ENCODE measurements at places on chromosomes 11 and 22.

- DNase-seq = peak; percentile 16
Measured at GRCh38 chr22:39024519-39025308, 3.8 kb downstream of the APOBEC3D start.

DNA sequence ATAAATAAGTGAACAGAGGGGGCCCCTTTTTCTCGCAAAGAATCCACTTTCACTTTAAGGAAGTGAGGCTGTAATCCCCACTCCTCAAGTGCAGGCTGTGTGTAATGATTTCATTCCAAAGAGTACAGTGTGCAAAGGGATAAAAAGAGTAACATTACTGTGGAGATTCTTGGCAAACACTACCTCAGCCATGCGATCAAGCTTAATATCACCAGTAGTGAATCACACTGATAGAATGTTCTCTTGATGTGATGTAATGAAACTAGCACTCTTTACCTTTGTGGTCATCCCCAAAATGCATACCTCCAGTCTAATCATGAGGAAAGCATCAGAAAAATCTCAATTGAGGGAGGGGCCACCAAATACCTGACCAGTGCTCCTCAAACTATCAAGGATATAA, 246.1 kb upstream of the CHORDC1 start:
- no peak for DNase-seq

GRCh38 chr11:44633641-44634040, 68.2 kb downstream of the CD82 start:
- no peak for DNase-seq

DNA sequence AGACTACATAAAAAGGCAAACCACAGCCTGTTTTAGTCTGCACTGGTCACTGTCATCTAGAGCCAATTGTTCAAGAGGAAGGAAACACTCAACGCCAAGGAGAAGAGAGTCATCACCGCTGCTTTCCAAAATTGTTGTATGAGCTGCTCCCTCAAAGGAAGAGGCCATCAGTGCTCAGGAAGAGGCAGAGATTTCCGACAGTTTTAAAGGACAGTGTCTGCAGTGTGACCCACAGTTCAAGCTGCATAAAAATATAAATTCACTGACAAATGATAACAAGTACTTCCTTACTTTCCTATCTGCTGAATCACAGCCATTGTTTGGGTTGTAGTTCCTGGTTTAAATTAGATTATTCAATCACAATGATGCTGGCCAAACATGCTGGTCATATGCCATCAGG, 16.4 kb downstream of the PRCP start:
- no peak for DNase-seq

GRCh38 chr11:70545610-70545912, 147.2 kb downstream of the CTTN start:
- DNase-seq = no peak

- no peak for DNase-seq
Measured at GRCh38 chr22:38540701-38541100, 29.3 kb downstream of the DMC1 start.

- no peak for DNase-seq
Measured at GRCh38 chr22:21714059-21714770, 21.4 kb downstream of the YPEL1 start.

DNA sequence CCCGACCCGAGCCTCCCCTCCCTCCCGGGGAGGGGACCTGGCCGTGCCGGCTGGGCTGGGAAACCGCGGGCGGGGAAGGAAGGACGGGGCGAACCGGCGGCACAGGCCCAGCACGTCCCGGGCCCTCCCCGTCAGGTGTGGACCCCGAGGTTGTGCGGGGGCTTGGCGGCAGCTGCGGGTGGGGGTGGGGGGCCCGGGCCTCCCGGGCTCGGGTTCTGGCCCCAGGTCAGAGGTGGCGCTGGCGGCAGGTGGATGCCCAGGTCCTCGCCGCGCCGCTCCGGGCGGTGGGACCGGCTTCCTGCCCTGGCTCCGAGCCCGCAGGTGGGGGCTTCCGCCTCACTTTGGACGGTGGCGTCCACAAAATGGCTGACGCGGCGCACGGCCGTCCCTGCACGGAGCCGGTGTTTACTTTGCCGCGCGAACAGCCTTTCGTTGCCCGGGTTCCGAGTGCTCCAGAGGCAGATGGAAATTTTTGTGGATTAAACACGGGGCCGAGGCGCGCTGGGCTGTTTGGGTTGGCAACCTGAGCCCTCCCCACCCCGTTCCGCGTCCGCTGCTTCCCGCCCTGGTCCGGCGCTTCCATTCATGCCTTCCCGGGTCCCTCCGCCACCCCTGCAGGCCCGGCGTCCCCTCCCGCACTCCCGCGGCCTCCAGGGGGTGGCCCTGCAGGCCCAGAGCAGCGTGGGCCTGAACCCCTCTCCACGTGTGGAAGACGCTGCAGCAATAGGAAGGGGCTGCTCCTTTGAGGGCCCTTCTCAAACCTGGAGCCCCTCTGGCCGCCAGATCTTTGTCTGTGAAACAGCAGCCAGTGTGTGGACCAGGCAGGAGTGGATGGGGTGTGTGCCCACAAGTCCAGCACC, 92.0 kb upstream of the KCNQ1OT1 start:
- peak; percentile 25 for DNase-seq

- no peak for DNase-seq
Measured at GRCh38 chr11:100445231-100445735, 241.8 kb upstream of the ARHGAP42 start.

- DNase-seq = no peak
Measured at GRCh38 chr22:44162960-44163359, 17.8 kb upstream of the PARVG start.

DNA sequence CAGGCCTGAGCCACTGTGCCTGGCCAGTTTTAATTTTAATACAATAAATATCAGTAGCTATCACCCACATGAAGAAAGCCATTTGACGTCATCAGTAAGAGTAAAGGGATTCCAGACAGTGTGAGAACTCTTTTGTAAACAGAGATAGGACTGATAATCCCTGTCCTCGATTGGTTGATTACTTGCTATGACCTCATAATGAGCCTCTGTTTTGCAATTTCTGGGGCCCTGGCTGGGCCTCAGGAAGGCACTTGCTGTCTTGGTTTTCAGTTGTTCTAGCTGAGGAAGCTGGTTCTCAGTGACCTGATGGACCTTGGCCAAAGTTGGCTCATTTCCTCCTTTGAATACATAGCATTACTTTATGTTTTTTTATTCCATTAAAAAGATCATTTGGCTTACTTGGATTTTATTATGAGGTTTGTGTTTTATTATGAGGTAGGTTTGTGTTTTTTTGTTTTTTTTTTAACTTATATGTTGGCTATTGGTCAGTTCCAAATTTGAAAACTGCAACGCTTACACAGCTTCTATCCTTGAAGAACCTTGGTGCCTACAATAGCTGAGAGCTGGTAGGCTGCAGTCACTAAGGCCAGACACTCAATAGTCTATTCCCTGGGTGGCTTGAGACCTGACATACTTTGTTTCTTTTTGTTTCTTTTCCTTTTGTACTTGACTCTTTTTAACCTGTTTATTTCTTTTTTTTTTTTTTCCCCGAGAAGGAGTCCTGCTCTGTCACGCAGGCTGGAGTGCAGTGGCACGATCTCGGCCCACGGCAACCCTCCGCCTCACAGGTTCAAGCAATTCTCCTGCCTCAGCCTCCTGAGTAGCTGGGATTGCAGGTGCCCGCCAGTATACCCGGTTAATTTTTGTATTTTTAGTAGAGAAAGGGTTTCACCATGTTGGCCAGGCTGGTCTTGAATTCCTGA, 20.0 kb downstream of the MARK2 start:
- DNase-seq = no peak

DNA sequence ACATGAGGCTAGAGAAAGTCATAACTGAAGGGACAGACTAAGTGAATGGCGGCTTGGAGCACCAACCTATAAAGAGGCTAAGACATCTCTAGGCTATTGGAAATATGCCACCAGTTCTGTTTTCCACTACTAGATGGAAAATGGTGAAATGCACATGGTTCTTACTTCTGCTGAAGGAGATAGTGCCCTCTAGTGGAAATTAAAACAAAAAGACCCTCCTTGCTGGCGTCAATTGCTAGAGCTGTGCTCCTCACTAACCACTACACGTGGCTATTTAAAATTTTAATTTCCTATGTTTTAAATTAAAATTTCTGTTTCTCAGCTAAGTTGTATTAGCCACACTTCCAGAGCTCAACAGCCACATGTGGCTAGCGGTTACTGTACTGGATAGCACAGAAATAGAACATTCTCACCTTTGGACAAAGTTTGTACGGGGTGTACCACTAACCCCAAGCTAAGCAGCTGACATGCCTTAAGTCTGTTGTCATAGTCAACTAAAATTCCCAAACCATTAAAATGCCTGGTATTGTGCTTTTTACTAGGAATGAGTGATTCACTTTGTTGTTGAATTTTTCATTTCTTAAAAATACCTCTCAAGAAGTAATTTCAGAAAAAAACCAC, 34.1 kb upstream of the CALCA start:
- no peak for DNase-seq

- DNase-seq = no peak
Measured at GRCh38 chr22:27433585-27434190, 367.9 kb downstream of the MN1 start.

DNA sequence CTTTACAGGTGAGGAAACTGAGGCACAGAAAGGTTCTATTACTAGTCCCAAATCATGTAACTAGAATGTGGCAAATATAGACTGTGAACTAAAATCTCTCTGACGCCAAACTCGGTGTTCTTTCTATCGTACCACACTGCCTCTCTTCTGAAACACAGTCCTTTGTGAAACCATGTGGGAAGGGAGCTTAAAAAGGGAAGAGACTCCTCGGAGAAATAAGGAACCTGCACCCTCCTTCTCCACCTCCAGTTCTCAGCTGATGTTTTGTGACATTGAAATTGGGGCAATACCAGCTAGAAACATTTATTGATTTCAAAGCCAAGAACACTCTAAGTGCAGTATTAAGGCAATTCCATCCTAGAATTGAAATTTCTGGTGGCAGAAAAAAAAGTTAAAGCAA, 76.4 kb upstream of the DRD2 start:
- DNase-seq = no peak

GRCh38 chr22:45263463-45264269, 21.1 kb upstream of the UPK3A start:
- DNase-seq = no peak

GRCh38 chr22:37959231-37959825, 5.8 kb downstream of the POLR2F start:
- DNase-seq = no peak

- no peak for DNase-seq
Measured at GRCh38 chr11:134624166-134624920, 212.3 kb upstream of the B3GAT1 start.
